Transverse colon (tissue), 4 donors: ENCODE measurements at places on chromosomes 3 and 15.
A peak's percentile ranks its signal among the peaks of the same experiment; 100 is the strongest.

- H3K4me1 ChIP-seq: no peaks in the 10 kb centered on the region
- H3K27ac ChIP-seq: no peak overlapping the region
- no peak for DNase-seq
- no peaks in the 10 kb centered on the region for H3K36me3 ChIP-seq
- H3K4me3 ChIP-seq: no peak overlapping the region
Observed at GRCh38 chr3:106482451-106482850, 613.6 kb upstream of the CBLB start.

DNA sequence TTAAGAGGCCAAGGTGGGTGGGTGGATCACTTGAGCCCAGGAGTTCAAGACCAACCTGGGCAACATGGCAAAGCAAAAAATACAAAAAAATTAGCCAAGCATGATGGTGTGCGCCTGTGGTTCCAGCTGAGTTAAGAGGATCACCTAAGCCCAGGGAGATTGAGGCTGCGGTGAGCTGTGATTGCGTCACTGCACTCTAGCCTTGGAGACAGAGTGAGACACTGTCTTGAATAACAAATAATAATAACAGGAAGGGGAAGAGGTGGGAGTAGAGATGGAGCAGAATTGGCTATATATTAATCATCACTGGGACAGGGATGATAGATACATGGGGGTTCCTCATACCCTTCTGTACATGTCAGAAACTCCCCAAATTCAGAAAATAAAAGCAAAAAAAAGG is 23.8 kb upstream of the NMB start:
- no peaks in the 10 kb centered on the region for H3K4me1 ChIP-seq
- H3K27me3 ChIP-seq: no peaks in the 10 kb centered on the region
- no peak overlapping the region for H3K27ac ChIP-seq
- no peak for DNase-seq

- H3K4me1 ChIP-seq: peaks cover 39% of the 10 kb centered on the region
- H3K27ac ChIP-seq: peak overlapping the region; percentile 90
- no peaks in the 10 kb centered on the region for H3K27me3 ChIP-seq
Observed at GRCh38 chr3:126476166-126477060, 722 bp upstream of the ZXDC start.

DNA sequence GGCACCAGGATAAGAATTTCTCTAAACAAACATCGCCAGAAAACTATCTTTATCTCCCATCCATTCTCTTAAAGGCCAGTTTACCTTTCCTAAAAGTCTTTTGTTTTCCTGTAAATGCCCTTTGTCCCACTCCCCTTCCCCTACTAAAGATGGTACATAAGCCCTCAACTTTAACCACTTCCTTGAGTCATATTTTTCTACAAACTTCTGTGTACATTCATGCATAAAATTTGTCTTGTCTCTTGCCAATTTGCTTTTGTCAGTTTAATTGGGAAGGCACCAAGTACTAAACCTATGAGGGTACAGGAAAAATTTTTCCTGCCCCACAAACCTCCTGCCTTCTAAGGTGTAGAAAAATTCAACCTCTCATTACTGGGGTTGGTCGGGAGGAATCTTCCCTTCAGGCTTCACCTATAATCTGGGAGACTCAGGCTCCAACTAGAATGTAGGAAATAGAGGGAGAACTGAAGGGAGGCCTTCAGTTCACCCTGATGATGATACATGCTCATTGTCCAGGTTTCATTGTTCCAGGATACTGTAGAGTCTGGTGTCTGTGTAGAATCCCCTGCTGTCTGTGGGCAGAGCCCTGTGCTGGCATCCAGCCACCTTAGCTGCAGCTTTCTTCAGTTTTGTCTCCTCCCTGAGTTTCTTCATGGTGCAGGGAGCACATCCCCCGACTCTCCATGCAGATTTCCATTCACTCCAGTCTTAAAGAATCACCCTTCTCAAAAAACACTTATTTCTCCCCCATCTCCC is 53.2 kb downstream of the CD200R1L start:
- H3K27ac ChIP-seq: no peak overlapping the region
- DNase-seq: no peak
- peaks cover 9% of the 10 kb centered on the region for H3K4me1 ChIP-seq
- H3K27me3 ChIP-seq: no peaks in the 10 kb centered on the region
- no peaks in the 10 kb centered on the region for H3K36me3 ChIP-seq
- no peak overlapping the region for H3K4me3 ChIP-seq

DNA sequence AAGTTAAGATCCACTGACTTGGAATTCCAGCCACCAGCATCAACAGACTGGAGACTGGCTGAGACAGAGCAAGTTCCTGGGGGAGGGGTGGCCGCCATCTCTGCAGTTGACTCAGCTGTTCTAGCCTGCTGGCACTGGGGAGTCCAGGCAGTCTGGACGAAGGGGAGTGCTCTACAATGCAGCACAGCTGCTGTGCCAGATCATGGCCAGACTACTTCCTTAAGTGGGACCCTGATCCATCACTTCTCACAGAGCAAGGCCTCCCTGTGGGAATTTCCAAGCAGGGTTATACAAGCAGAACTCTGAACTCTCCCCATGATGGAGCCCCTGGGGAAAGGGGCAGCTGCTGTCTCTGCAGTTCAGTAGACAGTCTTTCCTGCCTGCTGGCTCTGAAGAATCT is 35.2 kb downstream of the PYGO1 start:
- H3K4me3 ChIP-seq: no peak overlapping the region
- DNase-seq: no peak
- no peaks in the 10 kb centered on the region for H3K4me1 ChIP-seq
- no peak overlapping the region for H3K27ac ChIP-seq

DNA sequence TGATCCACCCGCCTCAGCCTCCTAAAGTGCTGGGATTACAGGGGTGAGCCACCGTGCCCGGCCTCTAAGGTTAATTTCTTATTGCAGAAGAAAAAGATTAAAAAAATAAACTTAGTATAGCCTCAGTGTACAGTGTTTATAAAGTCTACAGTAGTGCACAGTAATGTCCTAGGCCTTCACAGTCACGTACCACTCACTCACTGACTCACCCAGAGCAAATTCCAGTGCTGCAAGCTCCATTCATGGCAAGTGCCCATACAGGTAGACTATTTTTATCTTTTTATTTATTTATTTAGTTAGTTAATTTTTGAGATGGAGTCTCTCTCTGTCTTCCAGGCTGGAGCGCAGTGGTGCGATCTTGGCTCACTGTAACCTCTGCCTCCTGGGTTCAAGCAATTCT is 3.2 kb upstream of the FLNB start:
- DNase-seq: no peak
- no peak overlapping the region for H3K27ac ChIP-seq
- no peak overlapping the region for H3K4me3 ChIP-seq
- no peaks in the 10 kb centered on the region for H3K36me3 ChIP-seq
- peaks cover 8% of the 10 kb centered on the region for H3K4me1 ChIP-seq
- H3K27me3 ChIP-seq: no peaks in the 10 kb centered on the region

DNA sequence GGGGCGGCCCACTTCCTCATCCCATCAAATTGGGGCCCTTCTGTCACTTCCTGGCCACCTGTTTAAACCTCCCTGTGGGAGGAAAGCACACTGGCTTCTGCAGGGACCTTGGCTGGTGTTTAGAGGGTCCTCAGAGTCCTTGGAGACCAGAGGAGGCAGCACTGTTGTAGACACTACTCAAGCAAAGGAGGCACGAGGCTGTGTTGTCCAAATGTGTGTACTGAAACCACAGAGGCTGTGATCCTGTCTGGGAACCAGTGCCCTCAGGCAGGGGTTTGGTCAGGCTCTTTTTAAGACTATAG is 12.4 kb upstream of the SEC13 start:
- no peak overlapping the region for H3K4me3 ChIP-seq
- DNase-seq: no peak
- no peaks in the 10 kb centered on the region for H3K36me3 ChIP-seq

- no peak overlapping the region for H3K27ac ChIP-seq
- DNase-seq: no peak
- H3K4me1 ChIP-seq: no peaks in the 10 kb centered on the region
- no peaks in the 10 kb centered on the region for H3K27me3 ChIP-seq
- H3K36me3 ChIP-seq: no peaks in the 10 kb centered on the region
- H3K4me3 ChIP-seq: no peak overlapping the region
Observed at GRCh38 chr3:176941689-176942088, 255.6 kb downstream of the TBL1XR1 start.

DNA sequence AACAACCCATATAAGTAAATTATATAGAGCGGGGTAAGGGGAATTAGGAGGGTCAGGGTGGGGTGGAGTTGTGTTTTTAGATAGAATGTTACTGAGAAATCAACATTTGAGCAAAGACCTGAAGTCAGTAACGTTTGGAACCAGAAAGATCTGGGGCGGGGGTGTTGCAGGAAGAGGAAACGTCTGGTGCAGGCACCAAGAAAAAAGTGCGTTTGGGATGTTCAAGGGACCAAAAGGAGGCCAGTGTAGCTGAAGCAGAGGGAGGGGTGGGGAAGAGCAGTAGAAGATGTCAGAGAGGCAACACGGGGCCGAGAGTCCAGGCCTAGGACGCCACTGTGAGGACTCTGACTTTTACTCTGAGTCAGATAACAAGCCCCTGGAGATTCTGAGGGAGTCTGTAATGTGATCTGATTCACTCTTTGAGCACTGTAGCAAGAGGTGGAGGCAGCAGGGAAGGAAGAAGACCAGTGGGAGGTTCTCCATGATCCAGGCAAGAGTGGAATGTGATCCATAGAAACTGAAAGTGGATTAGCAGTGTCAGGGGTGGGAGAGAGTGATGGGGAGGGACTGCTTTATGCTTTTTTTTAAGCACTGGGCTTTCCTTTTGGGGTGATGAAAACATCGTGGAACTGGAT is 179.3 kb upstream of the CHRM5 start:
- H3K36me3 ChIP-seq: no peaks in the 10 kb centered on the region
- H3K4me3 ChIP-seq: no peak overlapping the region
- no peak for DNase-seq
- H3K4me1 ChIP-seq: no peaks in the 10 kb centered on the region

- H3K4me3 ChIP-seq: no peak overlapping the region
- H3K27me3 ChIP-seq: no peaks in the 10 kb centered on the region
- H3K4me1 ChIP-seq: no peaks in the 10 kb centered on the region
- H3K36me3 ChIP-seq: no peaks in the 10 kb centered on the region
- no peak for DNase-seq
Observed at GRCh38 chr3:41629986-41630385, 331.9 kb downstream of the ULK4 start.

DNA sequence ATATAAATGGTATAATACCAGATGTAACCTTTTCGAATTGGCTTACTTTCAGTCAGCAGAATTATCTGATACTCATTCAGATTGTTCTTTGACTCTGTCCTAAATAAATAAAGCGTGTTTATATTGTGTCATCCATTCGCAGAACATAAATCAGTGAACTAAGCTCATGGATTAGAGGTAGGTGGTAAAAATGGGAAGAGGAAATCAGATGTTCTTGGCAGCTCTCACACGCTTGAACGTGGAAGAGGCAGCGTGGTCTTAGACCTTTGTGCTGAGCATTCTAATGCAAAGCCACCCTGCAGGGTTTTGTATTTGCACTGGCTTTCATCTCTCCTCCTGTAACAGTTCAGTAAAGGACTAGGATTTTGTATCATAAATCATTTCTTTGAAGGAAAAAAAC is 441.4 kb downstream of the GABRG3 start:
- H3K36me3 ChIP-seq: no peaks in the 10 kb centered on the region
- H3K4me1 ChIP-seq: no peaks in the 10 kb centered on the region
- no peak for DNase-seq
- no peak overlapping the region for H3K27ac ChIP-seq
- no peaks in the 10 kb centered on the region for H3K27me3 ChIP-seq

DNA sequence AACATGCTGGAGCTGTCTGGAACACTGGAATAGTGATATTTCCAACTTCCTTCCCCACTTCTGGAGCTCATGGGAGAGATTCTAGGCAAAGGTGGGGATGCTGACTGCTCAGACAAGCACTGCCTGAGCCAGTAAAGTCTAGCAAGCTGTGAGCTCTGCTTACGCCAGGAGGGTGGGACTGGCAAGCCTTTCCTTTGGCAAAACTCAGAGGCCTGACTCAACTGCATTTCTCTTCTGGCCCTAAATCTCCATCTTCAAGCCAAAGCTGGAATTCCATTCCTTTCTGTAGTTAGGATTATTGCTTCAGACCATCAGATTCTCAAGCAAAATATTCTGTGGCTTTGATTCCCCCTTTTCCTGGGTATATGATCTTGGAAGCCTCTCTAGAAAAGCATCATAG is 20.3 kb upstream of the EPB42 start:
- peak; percentile 14 for DNase-seq
- no peak overlapping the region for H3K27ac ChIP-seq
- H3K36me3 ChIP-seq: no peaks in the 10 kb centered on the region
- no peaks in the 10 kb centered on the region for H3K27me3 ChIP-seq
- H3K4me3 ChIP-seq: no peak overlapping the region
